ENCODE measurements at places on chromosomes 12 and 14.

DNA sequence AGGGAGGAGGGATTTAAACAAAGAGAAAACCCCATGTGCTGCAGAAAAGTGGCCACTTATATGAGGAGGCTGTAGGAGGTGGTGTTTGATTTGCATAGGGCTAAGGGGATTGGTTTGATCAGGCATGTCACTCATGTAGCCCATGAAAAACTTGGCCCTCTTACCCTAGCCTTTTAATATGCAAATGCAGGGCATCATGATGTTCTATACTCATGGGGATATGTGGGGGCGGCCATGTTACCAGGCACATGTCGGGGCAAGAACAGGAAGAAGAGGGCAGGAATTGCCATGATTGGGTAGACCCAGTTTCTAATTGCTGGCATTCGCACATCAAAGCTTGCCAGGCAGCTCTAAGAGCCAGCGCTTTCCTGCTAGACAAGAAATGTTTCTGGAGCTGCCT, 28.8 kb downstream of the KLRK1 start:
- no peak for DNase-seq

DNA sequence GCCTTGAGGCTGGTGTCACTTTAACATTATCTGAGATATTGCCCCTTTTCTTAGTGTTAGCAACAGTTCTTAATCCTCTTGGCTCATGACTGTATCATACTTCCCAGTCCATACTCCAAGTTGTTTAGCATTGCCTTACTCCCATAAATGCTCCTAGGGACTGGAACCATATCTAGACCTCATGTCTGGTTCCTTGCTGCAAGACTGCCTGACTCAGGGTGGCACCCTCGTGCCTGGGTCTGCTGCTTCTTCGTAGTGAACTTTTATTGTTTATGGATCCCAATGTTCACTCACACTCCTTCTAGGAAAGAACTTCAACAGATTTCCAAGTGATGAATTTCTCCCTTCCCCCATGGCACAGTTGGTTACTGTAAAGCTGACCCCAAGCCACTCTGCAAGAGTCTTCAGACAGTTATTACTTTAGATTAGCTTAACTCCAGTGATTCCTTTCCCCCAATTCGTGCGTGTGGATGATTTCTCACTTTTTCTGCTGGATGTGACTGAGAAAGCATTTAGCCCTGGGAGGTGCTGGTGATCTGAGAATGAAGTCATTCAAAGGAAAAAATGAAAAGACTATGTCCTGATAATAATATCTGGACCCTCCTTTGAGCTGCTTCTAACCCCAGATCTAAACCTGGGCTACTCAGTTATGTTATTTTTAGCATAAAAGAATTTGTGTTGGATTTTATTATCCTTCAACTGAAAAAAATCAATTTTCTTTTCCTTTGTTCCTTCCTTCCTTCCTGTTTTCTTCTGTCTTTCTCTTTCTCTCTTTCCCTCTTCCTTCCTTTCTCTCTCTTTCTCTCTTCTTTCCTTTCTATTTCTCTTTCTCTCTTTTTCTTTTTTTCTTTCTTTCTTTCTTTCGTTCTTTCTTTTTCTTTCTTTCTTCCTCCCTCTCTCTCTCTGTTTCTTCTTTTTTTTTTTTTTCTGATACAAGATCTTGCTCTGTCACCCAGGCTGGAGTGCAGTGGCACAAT, 47.5 kb upstream of the PPP1R12A start:
- DNase-seq = no peak

- DNase-seq = no peak
Observed at GRCh38 chr14:104531421-104532190, 48.0 kb upstream of the C14orf180 start.

- no peak for DNase-seq
Observed at GRCh38 chr12:119176267-119177055, 2.3 kb upstream of the HSPB8 start.

GRCh38 chr12:47070310-47070709, 9.1 kb upstream of the PCED1B start:
- DNase-seq = no peak

DNA sequence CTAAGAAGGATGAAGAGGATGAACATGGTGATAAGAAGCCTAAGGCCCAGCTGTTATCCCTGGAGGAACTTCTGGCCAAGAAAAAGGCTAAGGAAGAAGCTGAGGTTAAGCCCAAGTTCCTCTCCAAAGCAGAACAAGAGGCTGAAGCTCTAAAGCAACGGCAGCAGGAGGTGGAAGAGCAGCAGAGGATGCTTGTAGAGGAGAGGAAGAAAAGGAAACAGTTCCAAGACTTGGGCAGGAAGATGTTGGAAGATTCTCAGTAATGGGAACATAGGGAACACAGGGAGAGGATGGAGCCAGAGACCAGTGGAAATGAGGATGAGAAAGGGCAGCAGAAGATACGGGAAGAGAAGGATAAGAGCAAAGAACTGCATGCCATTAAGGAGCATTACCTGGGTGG, 27.5 kb upstream of the KRT77 start:
- DNase-seq = no peak

DNA sequence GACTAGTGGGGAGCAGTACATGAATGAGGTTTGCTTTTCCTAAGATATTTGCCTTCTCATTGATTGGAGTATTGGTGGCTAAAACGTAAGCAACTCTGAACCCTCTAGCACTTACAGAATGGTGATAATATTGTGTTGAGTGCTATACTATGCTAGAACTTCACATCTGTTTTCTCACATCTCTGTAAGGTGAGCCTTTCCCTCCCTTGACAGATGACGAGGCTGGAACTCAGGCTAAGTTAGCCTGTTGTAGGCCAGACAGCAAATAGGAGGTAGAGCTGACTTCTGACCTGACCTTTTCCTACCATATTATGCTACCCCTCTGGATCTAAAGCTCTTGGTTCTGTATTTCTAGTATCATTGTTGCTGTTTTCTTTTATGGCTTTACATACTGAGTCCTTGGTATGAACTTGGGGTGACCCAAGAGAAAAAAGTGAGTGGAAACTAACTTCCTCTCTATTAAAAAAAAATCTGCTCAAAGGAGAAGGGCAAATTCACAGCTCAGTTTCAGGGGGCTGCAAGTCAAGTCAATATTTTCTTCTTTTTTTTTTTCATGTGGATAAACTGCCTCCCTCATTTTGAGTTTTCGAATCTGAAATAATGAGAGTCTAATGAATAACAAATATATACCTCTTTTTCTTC, 85.9 kb downstream of the CRADD start:
- DNase-seq = no peak

DNA sequence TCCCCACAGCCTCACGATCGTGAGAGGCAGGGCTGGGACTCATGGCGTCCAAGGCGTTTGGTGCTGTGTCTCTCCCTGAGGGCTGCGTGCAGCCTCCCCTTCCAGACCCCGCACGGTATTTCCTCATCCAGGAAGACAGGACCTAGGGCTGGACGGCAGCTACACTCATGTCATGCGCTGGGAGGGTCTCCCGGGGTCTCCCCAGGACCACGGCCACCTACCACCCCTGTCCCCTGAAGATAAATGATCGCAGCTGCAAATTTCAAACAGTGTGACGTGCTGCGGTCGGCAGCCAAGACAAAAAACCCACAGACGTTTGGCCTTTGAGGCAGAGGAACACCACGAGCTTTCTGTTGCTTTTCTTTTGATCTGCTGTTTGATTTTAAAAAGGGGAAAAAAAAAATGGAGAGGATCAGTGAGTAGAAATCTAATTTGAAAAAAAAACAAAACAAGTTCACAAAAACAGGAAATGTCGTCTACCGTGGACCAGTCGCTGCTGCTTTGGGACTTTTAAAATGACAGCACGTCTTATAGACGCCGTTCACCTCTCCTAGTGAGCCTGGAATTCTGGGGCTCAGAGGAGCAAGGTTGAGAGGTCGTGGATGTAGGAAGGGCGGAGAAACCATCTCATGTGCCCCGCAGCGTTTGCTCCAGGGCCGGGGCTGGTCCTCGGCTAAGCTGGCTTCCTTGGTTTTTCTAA, 237.6 kb downstream of the SLC41A2 start:
- DNase-seq = peak; percentile 26

DNA sequence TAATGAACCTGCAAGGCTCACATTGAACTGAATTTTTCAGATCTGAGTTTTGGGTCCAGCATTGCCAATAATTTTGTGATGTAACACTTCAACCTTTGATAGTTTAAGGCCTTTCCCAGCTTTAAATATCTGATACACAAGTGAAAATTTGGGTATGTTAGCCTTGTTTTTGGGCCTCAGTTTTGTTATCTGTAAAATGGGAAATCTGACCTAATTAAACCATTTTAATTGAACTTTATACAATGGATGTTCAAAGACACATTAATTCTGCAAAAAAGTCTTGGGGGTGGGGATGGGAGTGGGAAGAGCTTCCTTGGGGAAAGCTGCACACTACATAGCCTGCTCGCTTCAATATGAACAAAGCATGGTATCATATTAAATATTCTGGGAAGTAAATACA, 5.2 kb upstream of the SPATS2 start:
- DNase-seq = no peak

DNA sequence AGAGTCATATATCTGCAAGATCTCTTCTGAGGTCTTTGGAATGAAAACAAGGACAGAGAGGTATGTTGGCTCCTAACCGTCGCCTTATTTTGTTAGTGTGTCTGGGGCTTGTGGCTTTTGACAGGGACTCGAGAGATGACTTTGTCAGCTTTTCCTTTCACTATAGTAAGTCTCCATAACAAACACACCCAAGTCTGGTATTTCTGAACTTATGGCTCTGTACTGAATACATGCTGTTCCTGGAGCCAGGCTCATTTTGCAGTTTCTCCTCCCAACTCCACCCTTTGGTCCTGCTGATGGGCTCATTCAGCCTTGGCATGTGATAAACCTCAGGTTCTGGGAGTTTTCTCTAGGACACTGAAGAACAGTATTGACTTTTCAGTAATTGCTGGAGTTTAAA, 27.7 kb upstream of the TMED10 start:
- DNase-seq = no peak

GRCh38 chr12:28083840-28084678, 106.2 kb upstream of the CCDC91 start:
- DNase-seq = no peak

DNA sequence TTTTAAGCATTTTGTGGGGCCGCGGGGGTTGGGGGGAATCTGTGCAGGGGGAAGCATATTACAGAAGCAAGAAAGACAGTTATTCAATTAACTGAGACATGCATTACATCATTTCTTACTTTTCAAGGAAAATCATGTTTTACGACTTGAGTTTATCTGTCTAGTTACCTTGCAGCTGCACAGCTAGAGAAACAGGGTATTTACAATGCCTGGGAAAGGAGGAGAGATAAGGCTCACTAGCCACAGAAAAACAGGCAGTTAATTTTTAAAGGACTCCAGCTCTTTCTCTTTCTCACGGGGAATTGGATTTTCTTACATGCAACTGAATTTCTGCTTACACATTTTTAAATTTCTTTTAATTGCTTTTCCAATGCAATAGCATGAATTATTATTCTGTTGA, 22.2 kb downstream of the FCF1 start:
- no peak for DNase-seq

DNA sequence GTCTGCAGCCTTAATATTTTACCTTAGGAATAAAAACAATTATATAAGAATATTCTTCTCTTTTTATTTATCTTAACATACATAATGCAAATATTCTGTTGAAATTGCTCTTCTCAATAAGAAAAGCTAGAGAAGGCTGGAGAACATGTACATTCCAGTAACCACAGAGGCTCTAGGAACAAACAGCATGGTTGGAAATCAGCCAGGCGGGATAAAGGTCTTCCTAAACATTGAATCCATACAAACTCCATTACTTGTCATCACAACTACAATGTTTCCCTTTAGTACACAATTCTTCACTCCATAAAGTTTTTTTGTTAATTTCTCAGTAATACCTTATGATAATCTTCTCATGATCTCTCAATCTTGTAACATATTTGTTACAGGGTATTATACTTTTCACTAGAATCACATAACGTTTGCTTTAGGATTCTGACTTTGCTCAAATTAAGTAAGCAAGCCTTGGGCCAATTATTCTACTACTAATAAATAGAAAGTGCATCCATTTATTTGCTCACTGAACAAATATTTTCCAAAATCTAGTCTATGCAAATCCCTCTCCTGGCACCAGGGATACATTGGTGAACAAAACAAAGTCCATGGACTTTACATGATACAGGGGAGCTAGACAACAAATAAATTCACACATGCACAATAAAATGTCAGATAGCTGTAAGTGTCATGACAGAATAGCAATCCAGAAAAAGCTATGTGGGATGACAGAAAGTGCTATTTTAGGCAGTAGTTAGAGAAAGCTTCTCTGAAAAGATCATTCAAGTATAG, 237.5 kb upstream of the TMTC1 start:
- no peak for DNase-seq

DNA sequence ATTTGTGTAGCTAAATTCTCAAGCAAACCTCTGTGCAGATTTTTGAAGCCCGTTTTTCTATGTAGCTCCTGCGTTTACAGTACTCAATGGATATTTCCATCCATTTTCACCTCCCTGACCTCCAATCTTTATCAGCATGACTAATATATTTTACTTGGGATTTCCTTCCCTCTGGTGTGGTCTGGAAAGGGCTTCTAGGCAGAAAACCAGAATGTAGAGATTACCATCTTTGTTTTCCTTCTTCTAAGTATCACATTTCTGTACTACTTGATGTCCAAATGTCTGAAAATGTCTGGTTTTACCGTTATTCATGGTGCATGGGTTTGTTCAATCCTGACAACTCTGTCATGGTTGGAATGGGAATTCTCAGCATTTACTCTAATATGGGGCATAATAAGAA, 907.6 kb upstream of the FLRT2 start:
- no peak for DNase-seq

- no peak for DNase-seq
Observed at GRCh38 chr12:46773586-46774321, 52.0 kb downstream of the SLC38A4 start.
